CD8-positive, alpha-beta memory T cell (primary cell): ENCODE measurements at places on chromosomes 12 and 14. TPM values are rescaled to one million over a fixed set of nuclear protein-coding genes. Genes with fewer than 3 reads are reported as not detected.

SLC25A21 gene
- not detected for total RNA-seq

TWF1 gene
- 32.1 TPM for total RNA-seq

GRCh38 chr14:64942531-64943111 is at the start of gene GPX2:
GPX2 (minus strand) TSS chr14:64942745; CDS start chr14:64942726, 19 bp downstream.
- DNase-seq = no peak

TAS2R7 gene
- total RNA-seq = not detected

DNA sequence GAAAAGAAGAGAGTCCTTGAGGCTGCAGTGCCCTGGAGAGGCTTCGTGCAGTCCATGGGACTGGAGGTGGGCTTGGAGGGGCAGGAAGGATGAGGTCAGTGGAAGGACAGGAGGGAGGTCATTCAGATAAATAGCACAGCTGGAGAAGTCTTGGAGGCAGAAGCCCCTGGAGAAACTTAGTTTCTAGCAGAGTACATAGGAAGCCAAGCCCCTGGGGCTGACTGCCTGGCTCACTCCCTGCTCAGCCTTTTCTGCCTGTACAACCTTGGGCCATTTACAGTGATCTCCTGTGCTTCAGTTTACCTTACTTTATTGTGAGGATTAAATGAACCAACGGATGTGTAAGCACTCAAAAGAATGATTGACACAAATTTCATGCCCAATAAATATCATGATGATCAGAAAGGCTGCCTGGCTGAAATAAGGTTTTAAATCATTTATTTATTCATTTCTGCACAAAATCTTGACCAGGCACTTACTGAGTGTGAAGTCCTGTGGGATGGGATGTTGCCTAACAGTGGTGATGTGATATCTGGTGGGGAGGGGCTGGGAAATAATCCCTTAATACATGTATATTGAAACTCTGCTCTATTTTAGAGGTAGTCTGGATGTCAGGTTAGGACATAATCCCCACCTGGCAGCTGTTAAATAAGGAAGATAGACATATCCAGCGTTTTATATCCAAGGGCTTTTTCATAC is 54.3 kb downstream of the PLEKHG7 start:
- DNase-seq = no peak

EEF1AKMT3 gene
- total RNA-seq = 3.9 TPM

DNA sequence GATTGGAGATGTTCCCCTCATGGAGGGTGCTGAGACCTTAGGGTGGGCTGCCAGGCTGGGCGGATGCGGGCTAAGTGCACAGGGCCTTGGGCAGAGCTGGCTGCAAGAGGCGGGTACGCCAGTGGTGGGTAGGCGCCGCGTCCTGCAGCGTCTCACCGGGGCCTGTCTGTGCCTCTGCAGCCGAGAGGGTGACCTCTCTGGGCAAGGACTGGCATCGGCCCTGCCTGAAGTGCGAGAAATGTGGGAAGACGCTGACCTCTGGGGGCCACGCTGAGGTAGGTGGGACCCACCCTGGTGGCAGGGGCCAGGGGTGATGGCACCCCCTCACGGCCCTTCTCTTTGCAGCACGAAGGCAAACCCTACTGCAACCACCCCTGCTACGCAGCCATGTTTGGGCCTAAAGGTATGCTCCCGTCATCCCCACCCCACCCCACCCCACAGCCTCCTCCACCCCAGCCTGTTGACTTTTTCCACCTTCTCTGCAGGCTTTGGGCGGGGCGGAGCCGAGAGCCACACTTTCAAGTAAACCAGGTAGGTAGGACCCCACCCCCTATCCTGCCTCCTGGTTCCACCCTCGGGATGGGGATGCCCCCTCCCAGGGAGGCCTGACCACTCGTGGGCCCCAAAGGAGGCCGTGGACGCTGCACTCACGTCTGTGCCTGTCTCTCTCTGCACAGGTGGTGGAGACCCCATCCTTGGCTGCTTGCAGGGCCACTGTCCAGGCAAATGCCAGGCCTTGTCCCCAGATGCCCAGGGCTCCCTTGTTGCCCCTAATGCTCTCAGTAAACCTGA is 1.5 kb downstream of the CRIP1 start:
- peak; percentile 33 for DNase-seq

DNA sequence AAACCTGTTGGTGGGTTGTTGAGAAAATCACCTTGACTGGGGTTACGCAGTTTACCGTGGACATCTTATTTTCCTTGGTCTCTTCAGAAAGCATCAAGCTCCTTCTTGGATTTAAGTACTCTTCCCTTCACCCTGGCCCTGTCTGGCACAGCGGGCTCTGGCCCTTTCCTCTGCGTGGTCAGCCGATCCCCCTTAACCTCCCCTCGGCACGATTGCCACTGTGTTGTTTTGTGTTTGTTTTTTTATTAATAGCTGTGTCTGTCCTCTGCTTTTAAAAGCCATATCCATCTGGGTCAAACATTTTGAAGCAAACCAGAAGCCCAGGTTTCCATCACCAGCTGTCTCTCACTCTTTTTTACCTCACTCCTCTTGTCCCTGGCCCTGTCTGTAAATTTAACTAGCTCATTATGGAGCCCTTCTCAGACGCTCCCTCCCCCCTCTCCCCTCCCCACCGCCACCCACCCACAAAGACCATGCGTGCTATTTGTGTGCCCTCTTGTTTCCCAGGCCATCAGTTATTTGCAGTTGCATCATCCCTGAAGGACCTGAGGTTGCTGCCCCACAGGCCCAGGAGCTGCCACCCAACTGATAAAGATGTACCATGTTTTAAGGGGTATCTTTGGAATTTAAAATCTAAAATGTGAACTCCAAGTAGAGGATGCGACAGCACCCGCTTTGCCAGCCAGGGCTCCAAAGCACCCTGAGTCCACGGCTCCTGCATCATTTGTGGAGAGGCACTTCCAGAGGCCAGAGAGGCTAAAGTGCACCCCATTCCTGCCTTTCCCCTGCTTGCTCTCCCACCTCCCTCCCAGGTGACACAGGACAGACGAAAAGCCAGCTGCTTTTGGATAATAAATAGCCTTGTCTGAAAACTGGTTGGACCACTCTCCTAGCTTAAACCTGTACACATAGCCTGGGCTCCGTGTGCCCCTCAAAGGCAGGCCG is 3.9 kb downstream of the BCL11B start:
- DNase-seq = peak; percentile 59

DNA sequence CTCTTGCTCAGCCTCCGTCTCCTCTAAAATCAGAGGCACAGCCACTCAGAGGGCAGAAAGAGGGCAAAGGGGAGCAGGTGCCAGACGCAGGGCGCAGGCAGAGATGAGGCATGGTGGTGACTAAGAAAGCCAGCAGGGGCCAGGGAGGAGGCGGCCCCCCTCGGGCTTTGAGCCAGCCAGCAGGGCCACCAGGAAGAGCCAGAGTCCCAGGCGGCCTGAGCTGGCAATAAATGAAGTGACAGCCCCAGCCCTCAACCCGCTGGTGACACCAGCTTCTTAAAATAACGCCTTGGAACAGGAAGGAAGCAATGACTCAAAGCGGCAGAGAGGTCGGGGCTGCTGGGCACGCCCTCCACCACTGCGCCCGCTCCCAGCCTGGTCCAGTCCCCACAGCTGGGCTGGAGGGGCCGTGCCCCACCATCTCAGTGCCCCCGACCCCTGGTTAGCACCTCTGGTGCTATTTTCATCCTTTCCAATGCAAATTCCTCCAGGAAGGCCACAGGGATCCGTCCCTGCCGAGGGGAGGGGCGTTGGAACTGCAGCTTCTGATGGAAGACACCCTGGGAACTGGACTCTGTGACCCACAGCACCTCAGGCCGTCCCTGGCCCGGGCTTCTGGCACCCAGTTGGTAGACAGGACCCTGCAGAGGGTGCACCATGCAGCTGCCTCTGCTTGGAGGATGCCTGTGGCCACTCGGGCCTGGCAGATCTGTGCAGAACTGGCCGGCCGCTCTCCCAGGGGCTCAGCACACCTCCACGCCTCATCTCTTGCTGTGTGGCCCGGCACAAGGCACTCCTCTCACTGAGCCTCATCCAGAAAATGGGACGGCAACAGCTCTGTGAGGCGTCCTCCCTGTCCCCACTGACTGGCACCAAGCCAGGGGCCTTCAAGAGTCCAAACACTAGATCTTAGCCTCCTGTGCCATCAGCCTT is 113.7 kb downstream of the NCOR2 start:
- DNase-seq = peak; percentile 58

GRCh38 chr12:112256780-112257179 is 125.5 kb downstream of the HECTD4 start:
- no peak for DNase-seq

FOXN4 gene
- total RNA-seq = not detected

DNA sequence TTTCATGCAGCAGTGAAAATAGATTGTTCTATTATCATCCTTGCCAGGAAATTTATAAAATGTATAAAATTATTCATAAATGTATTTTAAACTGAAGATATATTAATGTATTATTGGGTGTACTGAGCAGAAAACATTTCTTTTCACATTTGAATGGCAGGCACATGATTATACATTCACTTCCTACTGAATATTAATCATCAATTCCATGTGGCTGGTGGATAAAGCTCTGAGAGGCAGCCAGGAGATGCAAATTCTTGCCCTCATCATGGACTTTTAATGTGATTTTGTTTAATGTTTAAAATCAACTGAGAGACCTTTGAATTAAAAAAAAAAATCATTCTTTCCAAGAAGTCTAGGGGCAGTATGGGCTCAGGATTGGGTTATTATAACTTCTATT is 40.8 kb downstream of the ANO6 start:
- DNase-seq = no peak
